Activated CD4-positive, alpha-beta T cell treated with anti-CD3 and anti-CD28 coated beads, Interleukin-2, amount 50 U/mL, for 16 hours (primary cell): ENCODE measurements at places on chromosomes 1 and 21.

DNA sequence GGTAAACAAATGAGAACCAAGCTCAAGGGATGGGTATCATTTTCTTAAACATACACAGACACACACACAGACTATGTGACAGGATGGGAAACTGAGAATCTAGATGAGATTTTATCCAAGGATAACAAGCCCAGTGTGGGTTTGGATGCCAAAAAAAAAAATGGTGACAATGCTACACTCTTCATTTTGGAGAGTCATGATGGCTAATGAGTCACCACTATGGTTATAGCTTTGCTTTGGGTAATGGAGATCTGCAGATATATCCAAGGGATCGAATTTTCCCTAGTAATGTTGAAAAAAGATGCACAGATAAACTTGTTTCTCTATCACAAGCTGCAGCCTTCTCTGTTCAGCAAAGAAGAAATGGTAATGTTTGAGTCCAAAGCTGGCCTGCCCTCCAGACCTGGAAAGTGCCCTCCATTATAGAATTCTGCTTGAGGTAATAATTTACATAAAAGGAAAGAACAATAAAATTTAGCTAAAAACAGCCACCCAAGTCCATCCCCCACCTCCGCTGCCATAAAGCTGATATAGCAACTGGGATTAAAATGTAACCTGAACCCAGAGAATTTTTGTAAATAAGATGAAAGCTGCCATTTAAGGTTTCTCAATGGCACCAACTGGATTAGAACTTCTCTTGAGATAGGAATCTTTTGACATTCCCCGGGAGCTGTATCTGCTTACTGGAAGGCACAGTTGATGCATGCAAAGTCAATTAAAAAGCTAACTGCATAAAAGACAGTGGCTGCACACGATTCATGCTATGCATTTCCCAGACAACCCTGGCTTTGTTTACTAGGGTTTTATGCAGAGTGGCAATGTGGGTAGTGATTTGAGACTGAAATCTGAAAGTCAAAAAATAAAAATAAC is 395.2 kb upstream of the LYPLAL1 start:
- no peak for DNase-seq

GRCh38 chr1:234968451-234968850 is 160.2 kb downstream of the TOMM20 start:
- DNase-seq, result no peak

- peak; percentile 72 for DNase-seq
Measured at GRCh38 chr21:44949779-44950198, 10.0 kb downstream of the SLX9 start.

DNA sequence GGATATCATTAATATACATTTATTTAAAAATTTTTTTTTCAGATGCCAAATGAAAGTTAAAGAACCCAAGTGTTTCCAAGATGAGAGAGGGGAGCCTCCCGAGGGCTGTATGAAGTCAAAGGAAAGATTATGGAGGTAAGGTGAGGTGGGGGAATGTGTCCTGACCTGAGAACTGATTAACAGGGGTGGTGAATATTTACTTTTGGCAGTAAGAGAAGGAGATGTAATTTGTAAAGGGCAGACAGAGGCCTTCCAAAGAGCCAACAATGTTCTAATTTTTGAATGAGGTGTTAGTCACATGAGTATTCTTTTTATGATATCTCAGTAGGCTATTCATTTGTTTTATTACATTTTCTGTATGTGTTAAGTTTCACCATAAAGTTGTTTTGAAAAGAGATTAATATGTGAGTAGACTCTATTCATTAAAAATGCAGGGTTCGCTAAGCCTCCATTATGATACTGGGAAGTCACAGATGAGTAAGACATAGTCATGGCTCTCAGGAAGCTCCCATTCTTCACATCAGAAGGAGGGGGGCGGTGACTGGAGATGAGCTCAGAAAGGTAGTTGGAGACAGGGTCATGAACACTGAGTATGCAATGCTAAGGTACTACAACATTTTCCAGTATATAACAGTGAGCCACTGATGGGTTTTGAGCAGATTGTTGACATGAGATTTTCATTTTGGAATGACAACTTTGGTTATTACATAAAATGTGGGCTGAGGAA is 62.4 kb upstream of the TNFSF18 start:
- DNase-seq, result no peak

DNA sequence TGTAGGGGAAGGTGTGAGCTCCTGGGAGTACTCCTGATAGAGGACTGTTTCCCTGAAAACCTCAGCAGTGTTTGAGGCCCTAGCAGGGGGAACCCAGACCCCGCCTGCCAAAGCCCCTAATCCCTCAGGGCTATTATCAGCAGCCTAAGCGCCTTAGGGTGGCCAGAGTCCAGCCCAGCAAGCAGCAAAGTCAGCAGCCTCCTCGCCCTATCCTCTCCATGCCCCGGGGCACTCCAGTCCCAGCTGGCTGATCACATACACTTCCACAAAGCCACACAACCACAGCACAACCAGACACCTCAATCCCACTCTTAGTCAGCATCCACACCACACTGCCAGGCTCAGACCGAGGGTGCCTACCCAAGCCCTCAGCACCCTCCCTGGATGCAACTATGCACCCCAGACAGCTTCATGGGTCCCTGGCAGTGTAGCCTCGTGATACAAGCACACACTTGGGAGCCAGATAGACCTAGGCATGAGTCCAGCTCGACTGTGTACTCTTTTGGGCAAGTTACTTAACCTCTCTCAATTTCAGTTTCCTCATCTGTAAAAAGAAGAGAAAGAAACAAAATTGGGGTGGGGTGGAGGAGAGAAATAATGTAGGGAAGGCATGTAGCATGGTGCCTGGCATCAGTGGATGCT is 7.1 kb downstream of the IGSF9 start:
- peak; percentile 46 for DNase-seq

DNA sequence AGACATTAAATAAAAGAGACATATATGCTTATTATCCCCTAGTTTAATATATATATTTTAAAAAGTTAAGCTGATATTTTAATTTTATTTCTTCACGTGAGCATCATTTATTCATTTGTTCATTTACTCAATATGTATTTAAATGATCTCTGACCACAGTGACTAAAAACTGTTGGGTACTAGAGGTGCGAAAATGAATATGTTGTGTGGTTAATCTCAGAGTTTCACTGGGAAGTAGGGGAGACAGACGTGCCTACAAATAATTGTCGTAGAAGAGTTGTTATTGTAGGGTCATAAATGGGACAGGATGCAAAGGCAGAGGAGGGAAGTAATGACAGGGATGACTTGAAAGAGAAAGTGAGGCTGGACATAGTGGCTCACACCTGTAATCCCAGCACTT is 213.0 kb upstream of the CACYBP start:
- peak; percentile 63 for DNase-seq

DNA sequence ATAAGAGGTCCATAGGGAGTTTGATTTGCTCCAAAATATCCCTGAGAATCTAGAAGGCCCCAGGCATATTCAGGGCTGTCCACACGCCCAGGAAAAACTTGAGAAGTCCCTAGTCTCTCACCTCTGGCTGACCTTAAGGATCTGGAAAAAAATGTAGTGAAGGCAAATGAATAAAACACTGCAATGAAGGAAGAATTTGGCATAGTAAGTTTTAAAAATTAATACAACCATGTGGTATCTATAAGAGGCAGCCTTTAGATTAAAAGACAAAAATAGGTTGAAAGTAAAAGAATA is 91.3 kb downstream of the COLGALT2 start:
- DNase-seq, result no peak
